ENCODE measurements at places on chromosomes 5 and 9.

GRCh38 chr5:112918679-112919078, 3.3 kb downstream of the REEP5 start:
- no peak for DNase-seq

- DNase-seq, result no peak
These were observed 218.2 kb downstream of the SLCO4C1 start for GRCh38 chr5:102077920-102078319.

- DNase-seq, result peak; percentile 31
These were observed 10.9 kb upstream of the LAMC3 start for GRCh38 chr9:130997925-130998596.

DNA sequence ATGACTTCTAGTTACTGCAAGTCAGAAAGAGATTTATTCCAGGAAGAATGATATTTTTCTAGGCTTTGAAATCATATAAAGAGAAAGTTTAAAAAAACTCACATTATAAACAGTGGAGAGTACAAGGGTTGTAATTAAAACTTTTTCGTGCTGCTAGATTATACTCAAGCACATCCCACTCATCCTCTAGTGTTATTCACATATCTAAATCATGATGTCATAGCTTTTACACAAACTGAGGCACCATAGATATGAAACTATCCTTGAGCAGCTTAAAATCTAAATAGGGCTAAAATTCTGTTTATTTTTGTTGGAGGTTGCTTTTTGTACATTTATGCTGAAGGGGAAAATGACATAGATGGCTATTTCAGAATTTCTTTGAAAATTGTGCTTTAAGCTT, 30.0 kb downstream of the TENT2 start:
- DNase-seq, result no peak

DNA sequence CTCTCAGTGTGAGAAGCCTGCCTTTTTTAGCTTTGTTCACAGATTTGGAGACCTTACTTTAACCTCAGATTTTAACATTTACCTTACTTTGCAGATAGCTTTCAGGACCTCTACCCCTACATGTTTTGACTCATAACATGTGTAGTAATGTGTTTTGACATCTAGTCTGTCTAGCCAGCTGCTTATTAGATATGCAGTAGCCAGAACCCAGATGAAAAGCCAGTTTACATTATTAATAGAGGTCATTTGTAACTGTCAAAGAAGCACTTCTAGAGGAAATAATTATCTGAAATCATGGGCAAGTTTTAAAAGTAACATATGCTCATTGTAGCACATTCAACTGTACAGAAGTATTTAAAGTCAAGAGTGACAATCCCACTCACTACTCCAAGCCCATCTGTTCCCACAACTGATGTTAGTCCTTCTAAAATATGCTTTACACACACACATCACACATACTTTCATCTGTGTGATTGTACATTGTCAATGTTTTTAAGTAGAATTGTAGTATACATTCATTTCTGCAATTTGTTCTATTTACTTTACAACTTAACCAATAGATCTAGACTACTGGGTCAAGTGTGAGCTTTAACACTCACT, 71.8 kb upstream of the NIPAL4 start:
- no peak for DNase-seq
